ENCODE measurements at places on chromosomes 1 and 21.

- DNase-seq = peak; percentile 100
Observed at GRCh38 chr21:42097860-42098454, 26.8 kb downstream of the UMODL1 start.

GRCh38 chr1:172673761-172674160, 14.9 kb downstream of the FASLG start:
- peak; percentile 9 for DNase-seq

GRCh38 chr1:97849345-97850340, 71.2 kb downstream of the DPYD start:
- DNase-seq = peak; percentile 83

DNA sequence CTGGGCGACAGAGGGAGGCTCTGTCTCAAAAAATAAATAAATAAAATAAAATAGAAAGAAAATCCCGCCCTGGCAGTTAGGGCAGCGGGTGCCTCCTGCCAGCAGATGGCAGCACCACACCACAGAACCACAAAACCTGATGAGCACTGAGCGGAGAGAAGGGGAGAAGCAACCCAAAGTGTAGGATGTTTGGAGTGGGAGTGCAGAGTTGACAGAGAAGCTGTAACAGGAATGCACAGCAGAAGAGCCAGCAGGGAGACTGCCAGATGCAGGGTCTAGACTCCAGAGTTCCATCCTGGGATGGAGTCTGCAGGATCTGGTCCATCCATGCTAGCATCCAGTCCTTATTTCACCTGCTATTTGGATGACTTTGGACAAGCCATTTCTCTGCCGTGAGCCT, 29.7 kb upstream of the KIRREL1 start:
- peak; percentile 71 for DNase-seq

DNA sequence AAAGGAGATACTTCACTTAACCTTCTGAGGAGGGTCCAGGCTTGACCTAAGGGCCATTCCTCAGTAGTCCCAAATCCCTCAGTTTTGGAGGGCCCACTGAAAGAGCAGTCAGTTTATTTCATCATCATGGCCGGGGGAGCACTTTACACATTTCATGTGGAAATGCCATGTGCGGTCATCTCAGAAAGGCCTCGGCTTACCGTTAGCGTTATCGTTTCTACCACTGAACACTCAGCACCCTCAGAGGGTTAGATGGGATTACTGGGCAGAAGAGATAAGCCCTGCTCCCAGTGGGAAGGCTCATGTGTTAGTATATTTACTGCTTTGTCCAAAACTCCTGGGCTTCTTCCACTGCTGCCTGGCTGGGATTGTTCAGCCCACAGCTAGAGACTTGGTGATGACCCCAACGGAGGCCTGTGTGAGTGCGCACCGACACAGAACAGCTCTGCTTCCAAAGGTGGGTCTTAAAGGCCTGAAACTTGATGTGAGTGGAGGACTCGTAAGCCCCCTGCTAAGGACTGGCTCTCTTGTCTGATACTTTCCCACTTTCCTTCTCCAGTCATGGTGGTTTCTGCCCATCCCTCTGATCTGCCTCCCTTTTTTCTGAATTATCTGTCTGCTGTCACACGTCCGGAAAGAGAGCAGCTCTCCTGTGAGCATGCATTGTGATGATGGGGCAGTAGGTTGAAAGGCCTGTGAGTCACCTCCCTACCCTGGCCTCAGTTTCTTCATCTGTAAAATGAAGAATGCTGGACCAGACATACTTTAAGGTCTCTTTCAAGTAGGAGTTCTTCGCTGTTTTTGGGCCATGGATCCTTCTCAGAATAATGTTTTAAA, 284.5 kb downstream of the ASTN1 start:
- DNase-seq = no peak

- DNase-seq = no peak
Observed at GRCh38 chr1:66393586-66394287, 140.2 kb upstream of the SGIP1 start.

DNA sequence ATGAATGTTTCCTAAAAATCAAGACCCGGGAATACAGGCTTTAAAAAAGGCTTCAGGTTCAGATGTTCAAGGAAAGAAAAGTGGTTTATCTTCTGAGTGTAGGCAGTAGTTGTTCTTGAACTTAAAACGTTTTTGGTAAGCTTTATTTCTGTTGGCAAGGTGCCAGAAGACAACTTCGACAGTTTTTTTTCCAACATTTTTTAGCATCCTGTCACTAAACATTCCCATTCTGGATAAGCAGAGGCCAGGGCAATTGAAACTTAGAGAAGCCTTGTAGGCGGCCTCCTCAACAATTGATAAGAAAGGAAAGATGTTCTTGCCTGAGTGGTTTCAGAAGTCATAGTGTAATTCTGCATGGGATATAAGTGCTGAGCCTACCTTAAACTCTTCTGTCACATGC, 66.7 kb downstream of the PATJ start:
- peak; percentile 77 for DNase-seq

DNA sequence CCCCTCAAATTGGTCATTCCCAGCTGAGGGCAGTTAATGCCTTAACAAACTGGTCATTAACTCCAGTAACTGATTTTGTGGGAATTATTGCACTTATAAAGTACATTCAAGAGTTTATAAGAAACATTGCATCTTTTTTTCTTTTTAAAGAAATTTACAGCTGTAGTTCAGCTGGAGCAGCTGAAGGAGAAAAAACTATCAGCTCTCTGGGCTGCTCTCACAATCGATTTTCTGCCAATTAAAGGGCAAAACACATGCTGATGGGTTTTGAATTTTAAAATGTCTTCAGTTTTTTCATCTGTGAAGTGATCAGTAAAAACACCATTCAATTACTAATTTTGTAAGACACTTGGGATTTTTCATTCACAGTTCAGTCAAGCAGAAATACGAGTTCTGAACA, 74.7 kb downstream of the KIFAP3 start:
- DNase-seq = no peak

DNA sequence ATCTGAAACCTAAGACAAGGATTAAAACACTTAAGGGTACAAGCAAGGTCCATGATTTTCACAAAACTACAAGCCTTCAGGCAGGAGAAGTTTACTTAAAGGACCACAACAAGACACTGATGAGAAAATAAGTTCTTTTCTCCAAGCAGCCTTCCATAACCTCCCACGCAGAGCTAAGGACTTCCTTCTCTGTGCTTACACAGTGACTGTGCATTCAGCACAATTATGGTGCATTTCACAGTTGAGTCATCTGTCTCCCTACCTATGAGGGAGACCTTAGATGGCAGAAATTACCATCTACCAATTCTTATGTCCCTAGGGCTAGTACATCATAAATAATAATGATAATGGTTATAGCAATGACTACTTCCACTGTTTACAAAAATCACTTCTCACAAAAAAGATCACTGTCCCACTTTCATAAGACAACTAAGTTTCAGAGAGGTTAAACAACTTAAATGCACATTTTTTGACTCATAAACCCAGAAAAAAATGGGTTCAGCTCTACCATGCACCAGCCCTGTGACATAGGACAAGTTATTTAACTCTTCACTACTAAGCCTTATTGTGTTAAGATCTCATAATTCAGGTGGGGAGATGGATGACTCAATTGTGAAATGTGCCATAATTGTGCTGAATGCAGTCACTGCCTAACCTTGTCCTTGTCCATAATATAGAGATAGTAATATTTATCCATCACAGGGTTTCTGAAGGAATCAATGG, 45.3 kb downstream of the TARBP1 start:
- peak; percentile 35 for DNase-seq

GRCh38 chr1:239731082-239731748, 344.8 kb downstream of the CHRM3 start:
- DNase-seq = peak; percentile 37

- DNase-seq = peak; percentile 33
Observed at GRCh38 chr1:223844787-223845036, 1.0 kb downstream of the TP53BP2 start.

GRCh38 chr1:24107462-24108138, 4.3 kb downstream of the MYOM3 start:
- peak; percentile 65 for DNase-seq

DNA sequence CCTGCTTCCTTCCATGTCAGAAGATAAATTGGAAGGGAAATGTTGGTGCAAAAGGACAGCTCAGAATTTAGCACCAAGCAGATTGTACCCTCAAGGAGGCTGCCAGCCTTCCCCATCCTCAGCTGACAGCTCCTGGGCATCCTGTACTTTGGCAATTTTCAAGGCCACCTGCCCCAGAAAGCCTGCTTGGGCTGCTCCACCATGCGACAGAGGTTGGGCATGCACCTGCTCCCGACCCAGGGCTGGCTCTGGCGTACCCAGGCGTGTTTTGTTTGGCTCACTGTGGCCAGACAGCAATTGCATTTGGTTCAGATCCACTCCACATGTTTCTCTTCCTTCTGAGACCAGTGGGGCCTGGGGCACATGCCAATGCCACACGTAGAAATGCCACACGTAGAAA, 547.8 kb downstream of the NPHP4 start:
- no peak for DNase-seq

DNA sequence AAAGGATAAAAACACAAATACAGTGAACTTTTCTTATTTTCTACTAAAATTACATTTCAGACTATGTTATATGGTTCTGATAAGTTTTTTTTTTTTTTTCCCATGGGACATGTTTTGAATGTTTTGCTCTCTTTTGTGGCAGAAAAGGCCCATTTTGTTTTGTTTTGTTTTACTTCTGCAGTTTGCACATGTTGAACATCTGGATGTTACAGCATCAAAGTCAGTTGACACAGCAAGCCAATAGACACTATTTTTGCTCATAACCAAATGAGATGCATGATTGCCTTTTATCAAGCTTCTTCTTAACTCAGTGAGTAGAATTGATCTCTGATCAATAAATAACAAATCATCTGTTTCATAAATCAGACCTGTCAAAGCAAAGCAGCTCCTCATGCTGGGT, 904.2 kb downstream of the ADGRL2 start:
- DNase-seq = no peak

DNA sequence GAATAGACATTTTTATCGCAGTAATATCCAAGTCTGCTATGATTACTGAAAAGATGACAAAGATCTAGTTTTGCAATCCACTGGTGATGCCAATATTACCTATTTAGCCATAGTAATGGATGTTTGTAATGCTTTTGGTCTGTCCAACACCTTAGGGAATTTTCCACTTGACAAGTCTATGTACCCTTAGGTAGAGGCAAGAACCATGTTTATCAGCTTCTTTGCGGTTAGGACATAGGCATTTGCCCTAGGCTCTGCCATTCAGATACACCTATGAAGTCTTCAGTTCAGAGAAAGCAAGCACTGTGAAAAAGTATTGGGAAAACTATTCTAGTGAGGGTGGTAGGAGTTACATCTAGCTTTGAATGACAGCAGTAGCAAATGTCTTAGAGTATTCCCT, 40.2 kb upstream of the SLC35D1 start:
- DNase-seq = no peak

DNA sequence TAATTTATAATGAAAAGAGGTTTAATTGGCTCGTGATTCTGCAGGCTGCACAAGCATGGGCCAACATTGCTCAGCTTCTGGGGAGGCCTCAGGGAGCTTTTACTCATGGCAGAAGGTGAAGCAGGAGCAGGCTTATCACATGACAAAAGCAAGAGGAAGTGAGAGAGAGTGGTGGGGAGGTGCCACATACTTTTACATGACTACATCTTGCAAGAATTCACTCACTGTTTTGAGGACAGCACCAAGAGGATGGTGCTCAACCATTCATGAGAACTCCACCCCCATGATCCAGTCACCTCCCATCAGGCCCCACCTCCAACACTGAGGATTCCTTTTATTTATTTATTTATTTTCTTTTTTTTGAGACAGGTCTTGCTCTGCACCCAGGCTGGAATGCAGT, 5.5 kb upstream of the PLEKHM2 start:
- DNase-seq = peak; percentile 93

DNA sequence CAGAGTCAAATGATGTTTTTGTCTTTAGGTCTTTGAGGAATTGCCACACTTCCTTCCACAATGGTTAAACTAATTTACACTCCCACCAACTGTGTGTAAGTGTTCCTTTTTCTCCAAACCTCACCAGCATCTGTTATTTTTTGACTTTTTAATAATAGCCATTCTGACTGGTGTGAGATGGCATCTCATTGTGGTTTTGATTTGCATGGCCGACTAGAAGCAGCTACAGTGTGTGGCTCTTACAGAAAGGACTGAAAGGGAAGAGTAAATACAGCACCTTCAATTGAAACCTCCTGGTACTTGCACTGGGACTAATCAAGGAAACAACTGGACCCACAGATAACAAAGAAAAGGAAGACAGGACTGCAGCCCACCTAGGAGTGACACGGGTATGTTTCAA, 668.0 kb upstream of the RGS18 start:
- DNase-seq = no peak

GRCh38 chr1:203274603-203275381, 30.5 kb upstream of the BTG2 start:
- DNase-seq = no peak

- DNase-seq = peak; percentile 37
Observed at GRCh38 chr21:38987633-38988508, 182.1 kb downstream of the ETS2 start.

DNA sequence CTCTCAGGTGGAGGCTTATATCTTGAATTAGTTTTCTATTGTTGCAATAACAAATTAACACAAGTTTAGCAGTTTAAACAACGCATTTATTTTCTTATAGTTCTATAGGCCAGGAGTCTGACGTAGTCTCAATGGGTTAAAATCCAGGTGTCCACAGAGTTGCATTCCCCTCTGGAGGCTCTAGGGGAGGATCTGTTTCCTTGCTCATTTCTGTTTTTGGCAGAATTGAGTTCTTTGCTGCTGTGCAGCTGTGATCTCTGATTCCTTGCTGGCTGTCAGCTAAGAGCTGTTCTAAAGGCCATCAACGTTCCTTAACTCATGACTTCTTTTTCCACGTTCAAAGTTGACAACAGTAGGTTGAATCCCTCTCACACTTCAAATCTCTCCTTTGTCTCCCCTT, 31.8 kb downstream of the S100A10 start:
- no peak for DNase-seq

- DNase-seq = peak; percentile 67
Observed at GRCh38 chr21:29904359-29905282, 35.2 kb downstream of the GRIK1 start.

- DNase-seq = no peak
Observed at GRCh38 chr1:234725177-234726132, 115.5 kb upstream of the IRF2BP2 start.

DNA sequence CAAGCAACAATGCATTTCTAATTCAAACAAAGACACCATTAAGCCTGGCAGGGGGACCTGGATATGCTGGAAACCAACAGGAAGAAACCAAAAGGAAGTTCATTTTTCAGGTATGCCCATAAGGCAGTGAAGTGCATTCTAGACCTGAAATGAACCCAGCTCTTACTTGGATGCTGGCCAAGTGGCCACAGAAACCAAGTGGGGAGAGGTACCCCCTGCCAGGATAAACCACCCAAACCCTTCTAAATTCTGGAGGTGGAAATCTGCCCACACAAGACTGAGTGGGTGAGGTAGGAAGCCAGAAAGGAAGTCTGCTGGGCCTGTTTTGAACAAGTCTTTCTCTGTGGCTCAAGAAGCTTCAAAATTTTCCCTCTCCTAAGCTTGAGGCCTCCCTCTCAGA, 2.6 kb downstream of the CD5L start:
- DNase-seq = no peak

DNA sequence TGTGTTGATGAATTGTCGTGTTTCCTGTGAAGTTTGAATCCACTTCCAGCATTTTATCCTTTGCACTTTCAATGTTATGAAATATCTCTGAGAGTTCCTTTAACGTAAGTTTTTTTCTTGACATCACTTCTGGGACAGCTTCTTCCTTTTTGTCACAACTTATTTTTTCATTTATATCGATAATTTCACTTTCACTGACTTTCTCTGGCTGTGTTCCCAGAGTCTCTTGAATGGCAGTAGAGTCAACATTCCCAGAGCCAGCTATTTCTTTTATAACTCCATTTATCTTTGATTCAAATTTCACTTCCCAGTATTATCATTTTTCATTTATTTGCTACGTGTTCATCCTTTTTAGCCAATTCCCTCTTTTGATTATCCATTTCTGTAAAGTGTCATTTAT, 256.5 kb downstream of the PAPPA2 start:
- no peak for DNase-seq

Data from fibroblast of skin of back (primary cell).